Fibroblast of the aortic adventitia (primary cell): ENCODE measurements at places on chromosomes 2 and 18. TPM values are rescaled to one million over a fixed set of nuclear protein-coding genes. Genes with fewer than 3 reads are reported as not detected.

The PSMA8 gene
- not detected in 2 replicates for total RNA-seq

The GPR75 gene
- total RNA-seq = 0.25 and 2.4 TPM in 2 replicates

The ITM2C gene
- total RNA-seq = 26.5 and 38.1 TPM in 2 replicates

The HOXD9 gene
- not detected in 2 replicates for total RNA-seq

The INHBB gene
- not detected in 2 replicates for total RNA-seq

The BUB1 gene
- total RNA-seq = 5.9 and 35.2 TPM in 2 replicates

The TRMT61B gene
- total RNA-seq = 14.5 and 15.2 TPM in 2 replicates

The ASAP2 gene
- total RNA-seq = 37.1 and 76.4 TPM in 2 replicates

The DNER gene
- total RNA-seq = 0.72 TPM in 1 of 2 replicates, not detected in the other

The COL6A3 gene
- 1,372 and 1,478 TPM in 2 replicates for total RNA-seq

The MAL gene
- not detected in 2 replicates for total RNA-seq

The TUBB6 gene
- total RNA-seq = 75.6 and 358 TPM in 2 replicates

The CYRIA gene
- 0.54 and 5.6 TPM in 2 replicates for total RNA-seq

The HRH4 gene
- total RNA-seq = under 0.01 TPM in 1 of 2 replicates, not detected in the other

The MAP2 gene
- total RNA-seq = 2.1 and 26.5 TPM in 2 replicates

The MAPRE3 gene
- total RNA-seq = 5.3 and 7.2 TPM in 2 replicates

The FAM237A gene
- total RNA-seq = not detected in 2 replicates

The ALPP gene
- not detected in 2 replicates for total RNA-seq

The ZNF521 gene
- total RNA-seq = 35.7 and 48.6 TPM in 2 replicates

The SLC11A1 gene
- 0.09 and 0.33 TPM in 2 replicates for total RNA-seq

The SH3RF3 gene
- total RNA-seq = 2.1 and 8.4 TPM in 2 replicates

The RAB6D gene
- under 0.01 TPM in 1 of 2 replicates, not detected in the other for total RNA-seq

The SERPINB11 gene
- total RNA-seq = not detected in 2 replicates

The PLEK gene
- total RNA-seq = under 0.01 TPM in 1 of 2 replicates, not detected in the other

The KCNG3 gene
- total RNA-seq = under 0.01 TPM in 1 of 2 replicates, not detected in the other

The DCDC2C gene
- not detected in 2 replicates for total RNA-seq
